ENCODE measurements at places on chromosomes 6 and 20. TPM values are rescaled to one million over a fixed set of nuclear protein-coding genes. Genes with fewer than 3 reads are reported as not detected.

GRCh38 chr6:169254456-169255316 is 1.0 kb upstream of the THBS2 start:
- DNase-seq, result no peak

GRCh38 chr6:163916315-163917081 is 502.0 kb downstream of the QKI start:
- DNase-seq, result no peak

- no peak for DNase-seq
Measured at GRCh38 chr6:25417046-25417605, 138.0 kb downstream of the CARMIL1 start.

- DNase-seq, result no peak
Measured at GRCh38 chr6:80280262-80281010, 174.0 kb downstream of the BCKDHB start.

The MLN gene
- not detected for polyA plus RNA-seq
